ENCODE measurements at places on chromosomes 11 and 22. TPM values are rescaled to one million over a fixed set of nuclear protein-coding genes. Genes with fewer than 3 reads are reported as not detected.
A peak's percentile ranks its signal among the peaks of the same experiment; 100 is the strongest.

FOLR2 gene
- not detected for polyA plus RNA-seq

DNA sequence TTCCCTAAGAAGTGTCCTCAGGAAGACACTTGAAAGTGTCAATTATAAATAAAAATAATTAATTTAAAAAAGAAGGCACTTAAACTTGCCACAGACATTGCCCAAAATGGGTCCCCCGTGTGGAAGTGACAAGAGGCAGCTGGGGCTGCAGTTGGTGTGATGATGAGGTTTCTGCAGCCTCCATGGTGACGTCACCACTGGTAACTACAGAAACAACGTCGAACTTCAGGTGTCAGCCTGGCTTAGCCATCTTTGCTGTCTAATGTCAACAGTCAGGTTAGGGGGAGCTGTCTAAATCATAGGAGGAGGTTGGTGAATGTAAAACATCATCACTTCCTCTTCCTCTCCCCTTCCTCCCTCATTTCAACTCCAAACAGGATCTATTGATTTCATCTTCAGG, 328.6 kb downstream of the MN1 start:
- no peak for DNase-seq

GRCh38 chr22:40120848-40121247, 56.9 kb upstream of the TNRC6B start:
- DNase-seq: no peak

SOX10 gene
- not detected for polyA plus RNA-seq

DNA sequence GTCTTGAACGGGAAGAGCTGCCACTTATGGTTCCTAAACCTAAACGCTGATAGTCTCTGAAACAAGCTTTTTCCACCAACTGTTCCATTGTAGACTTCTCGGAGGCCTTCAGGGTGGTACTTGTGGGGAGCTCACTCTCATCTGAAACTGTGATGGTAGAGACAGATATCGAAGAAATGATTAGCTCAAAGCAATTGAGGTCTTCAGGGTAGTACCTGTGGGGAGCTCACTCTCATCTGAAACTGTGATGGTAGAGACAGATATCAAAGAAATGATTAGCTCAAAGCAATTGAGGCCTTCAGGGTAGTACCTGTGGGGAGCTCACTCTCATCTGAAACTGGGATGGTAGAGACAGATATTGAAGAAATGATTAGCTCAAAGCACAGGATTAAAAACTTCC, 175.7 kb downstream of the SWAP70 start:
- no peak for DNase-seq

CYP2D6 gene
- 0.63 TPM for polyA plus RNA-seq

DNA sequence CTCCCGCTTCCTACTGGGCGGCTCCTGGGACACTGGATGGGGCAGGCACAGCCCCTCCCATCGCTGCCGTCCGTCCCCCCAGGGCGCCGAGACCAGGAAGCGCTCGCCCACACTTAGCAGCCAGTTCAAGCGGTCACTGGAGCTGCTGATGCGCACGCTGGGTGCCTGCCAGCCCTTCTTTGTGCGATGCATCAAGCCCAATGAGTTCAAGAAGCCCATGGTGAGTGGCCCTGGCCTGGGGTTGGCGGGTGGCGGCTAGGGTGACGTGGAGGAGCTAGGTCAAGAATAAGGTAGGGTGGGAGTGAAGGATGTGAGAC, 44.6 kb downstream of the MYO7A start:
- DNase-seq: no peak

GRCh38 chr11:10317151-10317755, 12.4 kb downstream of the ADM start:
- no peak for DNase-seq

DNA sequence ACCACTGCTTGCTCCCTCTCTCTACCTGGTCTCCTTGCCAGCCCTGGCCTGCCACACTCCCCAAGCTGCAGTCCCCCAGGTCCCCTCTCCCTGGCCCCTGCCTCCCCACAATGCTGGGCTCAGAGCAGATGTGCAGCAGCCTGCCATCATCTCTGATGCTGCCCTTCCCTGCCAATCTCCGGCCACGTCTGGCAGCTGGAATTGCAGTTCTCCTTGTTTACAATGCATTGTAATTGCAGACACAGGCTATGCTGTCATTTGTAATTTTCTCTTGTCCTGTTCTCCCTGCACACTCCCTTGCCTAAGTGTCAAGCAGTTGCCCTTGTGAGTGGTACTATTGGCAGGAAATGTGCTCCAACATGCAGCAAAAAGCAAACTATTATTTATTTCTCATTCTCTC, 222.3 kb downstream of the NTM start:
- DNase-seq: no peak

GRCh38 chr11:65471447-65471891, 27.4 kb upstream of the MALAT1 start:
- DNase-seq: peak; percentile 84

DDI1 gene
- polyA plus RNA-seq: not detected

C11orf91 gene
- polyA plus RNA-seq: 0.15 TPM

CARNS1 gene
- polyA plus RNA-seq: 0.12 TPM

DNA sequence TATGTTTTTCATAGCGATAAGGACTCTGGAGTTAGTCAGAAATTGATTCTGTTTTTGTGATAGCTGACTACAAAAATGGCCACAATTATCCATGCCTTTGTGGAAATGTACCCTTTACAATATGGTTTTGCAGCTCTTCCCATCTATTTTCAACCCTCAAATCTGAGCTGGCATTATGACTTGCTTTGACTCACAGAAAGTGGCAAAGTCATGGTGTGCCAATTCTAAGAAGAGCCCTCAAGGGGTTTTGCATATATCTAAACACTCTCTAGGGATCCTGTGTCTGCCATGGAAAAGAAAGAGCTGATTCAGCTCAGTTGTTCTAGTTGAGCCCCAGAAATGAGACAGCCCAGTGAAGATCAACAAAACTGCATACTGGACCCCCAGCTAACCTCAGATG, 390.5 kb upstream of the RAG2 start:
- no peak for DNase-seq

IGF2 gene
- polyA plus RNA-seq: 4.2 TPM

- peak; percentile 97 for DNase-seq
These were observed 10.4 kb upstream of the CDC42BPG start for GRCh38 chr11:64854534-64855502.

- no peak for DNase-seq
These were observed 7.5 kb upstream of the SIGIRR start for GRCh38 chr11:422249-422656.

- DNase-seq: no peak
These were observed 16.9 kb upstream of the IPO7 start for GRCh38 chr11:9367551-9367950.

- no peak for DNase-seq
These were observed 7.8 kb downstream of the DSCAML1 start for GRCh38 chr11:117789241-117789640.

- peak; percentile 58 for DNase-seq
These were observed 1.5 kb upstream of the GGT1 start for GRCh38 chr22:24601217-24602104.

GNAZ gene
- 2.1 TPM for polyA plus RNA-seq

DNA sequence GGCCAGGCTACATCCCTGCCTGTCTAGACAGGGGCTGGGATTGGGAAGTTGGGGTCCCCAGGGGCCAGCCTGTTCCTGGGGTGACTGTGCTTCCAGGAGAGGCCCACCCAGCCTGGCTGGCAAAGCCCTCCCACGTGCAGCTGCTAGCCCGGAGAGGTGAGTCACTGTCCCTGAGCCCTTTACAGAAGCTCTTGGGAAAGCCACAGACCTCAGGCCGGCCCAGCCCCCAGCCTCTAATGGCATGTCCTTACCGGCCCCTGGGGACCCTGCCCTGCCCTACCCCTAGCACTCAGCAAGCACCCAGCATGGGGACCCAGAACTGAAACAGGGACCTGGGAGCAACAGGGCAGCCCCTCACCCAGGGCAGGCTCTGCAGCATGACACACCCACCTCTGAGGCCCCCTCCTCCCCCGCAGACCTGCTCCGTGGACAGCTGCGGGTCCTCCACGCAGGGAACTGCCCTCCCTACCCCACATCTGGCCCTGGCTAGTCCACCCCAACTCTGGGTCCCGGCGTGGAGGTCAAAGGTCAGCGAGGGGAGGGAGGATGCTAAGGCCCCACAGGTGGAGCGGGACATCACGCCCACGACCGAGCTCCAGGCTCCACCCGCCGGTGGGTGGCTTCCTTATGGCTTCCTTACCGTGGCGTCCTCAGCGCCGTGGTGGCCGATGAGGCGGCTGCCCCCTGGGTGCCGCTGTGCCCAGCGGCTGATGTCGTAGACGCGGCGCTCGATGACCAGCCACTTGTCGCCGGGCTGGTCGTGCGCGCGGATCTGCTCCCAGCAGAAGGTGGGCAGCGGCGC, 615 bp downstream of the FADS3 start:
- DNase-seq: peak; percentile 50

- no peak for DNase-seq
These were observed 63.8 kb downstream of the IMMP1L start for GRCh38 chr11:31445621-31446020.

GRCh38 chr22:18078329-18079041, 695 bp downstream of the PEX26 start:
- peak; percentile 23 for DNase-seq

TRPM5 gene
- not detected for polyA plus RNA-seq

GRCh38 chr11:112049777-112050176, 24.0 kb downstream of the PIH1D2 start:
- no peak for DNase-seq

- no peak for DNase-seq
These were observed 16.4 kb downstream of the MYEOV start for GRCh38 chr11:69310351-69310750.

GRCh38 chr11:69209421-69210309, 53.9 kb downstream of the SMIM38 start:
- no peak for DNase-seq

GRCh38 chr11:44743959-44744557, 17.3 kb downstream of the TSPAN18 start:
- DNase-seq: no peak

OR5AP2 gene
- polyA plus RNA-seq: not detected

GRCh38 chr11:40204228-40204627, 1255.2 kb downstream of the LRRC4C start:
- DNase-seq: no peak

GRCh38 chr22:39928536-39929520, 27.9 kb downstream of the GRAP2 start:
- no peak for DNase-seq

DNA sequence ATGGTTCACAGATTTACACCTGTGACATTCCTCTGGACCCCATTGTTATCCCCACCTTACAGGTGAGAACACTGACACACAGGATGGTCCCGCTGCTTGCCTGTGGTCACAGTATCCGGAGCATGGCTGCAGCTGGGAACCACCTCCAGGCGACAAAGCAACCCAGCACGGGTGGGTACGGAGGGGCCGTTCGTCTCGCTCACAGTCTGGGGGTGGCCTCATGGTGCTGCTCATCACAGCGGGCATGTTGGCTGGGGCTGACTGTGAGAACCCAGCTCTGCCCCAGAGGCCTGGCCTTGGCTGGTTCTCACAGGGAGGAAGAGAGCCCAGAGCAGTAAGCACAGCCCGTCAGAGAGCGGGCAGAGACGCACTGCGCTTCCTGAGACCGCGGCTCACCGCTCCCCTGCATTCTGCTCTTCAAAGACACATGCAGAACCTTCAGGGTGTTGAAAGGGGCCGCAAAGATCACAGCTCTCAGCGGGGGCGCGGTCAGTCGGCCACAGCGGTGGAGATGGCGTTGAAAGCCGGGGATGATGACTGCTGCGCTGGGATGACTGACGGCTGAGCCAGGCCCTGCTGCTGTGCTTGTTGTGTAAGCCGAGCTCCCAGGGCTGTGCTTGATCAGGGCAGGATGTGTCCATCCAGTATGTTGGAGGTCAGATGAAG, 423.0 kb downstream of the BRD1 start:
- no peak for DNase-seq

GRCh38 chr22:39808081-39808480, 85.5 kb downstream of the ENTHD1 start:
- peak; percentile 36 for DNase-seq

GRCh38 chr11:63214093-63214492, 29.3 kb downstream of the SLC22A25 start:
- DNase-seq: no peak

MS4A2 gene
- polyA plus RNA-seq: not detected

EFCAB6 gene
- 0.47 TPM for polyA plus RNA-seq

- no peak for DNase-seq
These were observed 11.3 kb upstream of the AMPD3 start for GRCh38 chr11:10443721-10444235.

CECR2 gene
- 0.06 TPM for polyA plus RNA-seq

DNA sequence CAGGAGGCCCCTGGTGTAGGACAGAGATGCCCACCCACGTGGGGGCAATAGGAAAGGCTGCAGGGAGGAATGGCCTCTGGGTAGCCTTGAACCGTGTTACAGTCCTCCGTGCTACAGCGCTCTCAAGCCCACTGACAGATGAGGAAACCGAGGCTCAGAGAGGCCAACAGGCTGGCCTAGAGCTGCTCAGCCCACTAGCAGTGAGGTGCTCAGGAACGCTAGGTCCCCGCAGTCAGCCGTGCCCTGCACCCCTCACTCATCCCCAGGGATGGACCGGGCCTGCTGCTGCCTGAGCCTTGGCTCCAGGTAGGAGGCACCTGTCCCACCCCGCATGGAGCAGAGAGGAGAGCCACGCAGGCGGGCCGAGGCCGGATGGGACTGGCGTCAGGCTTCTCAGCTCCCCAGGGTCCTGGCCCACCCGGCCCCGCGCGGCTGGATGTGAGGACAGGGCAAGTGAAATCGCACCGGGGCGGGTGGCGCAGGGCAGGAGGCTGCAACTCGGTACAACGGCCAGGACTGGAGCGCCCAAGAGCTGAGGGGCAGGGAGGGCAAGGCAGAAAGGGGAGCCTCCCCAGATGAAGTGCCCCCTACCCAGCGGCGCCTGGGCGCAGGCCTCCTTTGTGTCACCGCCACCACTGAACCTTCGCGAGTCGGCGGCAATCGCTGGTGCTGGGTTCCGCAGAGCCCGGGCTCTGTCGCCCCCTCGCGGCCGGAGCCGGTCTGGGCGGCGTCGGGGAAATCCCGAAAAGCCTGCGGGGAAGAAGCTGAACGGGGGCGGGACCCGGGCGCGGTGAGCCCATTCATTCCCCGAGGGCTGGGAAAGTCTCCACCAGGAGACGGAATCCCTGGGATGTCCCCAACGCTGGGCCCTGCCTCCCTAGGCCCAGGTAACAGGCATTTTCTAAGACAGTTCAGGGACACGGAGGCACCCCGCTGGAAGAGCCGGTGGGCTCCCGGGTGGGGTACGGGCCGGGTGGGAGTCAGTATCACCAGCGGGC, 8.4 kb upstream of the SLC2A11 start:
- DNase-seq: peak; percentile 55

EXPH5 gene
- polyA plus RNA-seq: 0.01 TPM

GRCh38 chr11:25483915-25484635, 847.9 kb upstream of the ANO3 start:
- DNase-seq: no peak

DNA sequence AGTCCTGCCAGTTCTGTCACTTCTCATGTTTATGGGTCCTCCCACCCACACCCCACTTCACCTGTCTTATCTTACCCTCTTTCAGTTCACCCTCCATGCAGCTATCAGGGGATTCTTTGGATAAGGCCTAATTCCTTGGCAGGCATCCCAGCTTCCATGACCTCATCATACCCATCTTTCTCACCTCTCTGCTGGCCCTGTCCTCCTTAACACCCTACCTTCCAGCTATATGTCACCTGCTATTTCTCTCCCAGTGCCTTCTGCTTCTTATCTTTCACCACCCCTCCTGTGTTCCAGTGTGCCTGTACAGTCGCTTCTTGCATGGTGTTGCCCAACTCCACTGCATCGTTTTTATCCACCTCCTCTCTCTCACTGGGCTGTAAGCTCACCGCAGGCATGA, 28.3 kb downstream of the SNU13 start:
- DNase-seq: no peak

CARD10 gene
- 15.3 TPM for polyA plus RNA-seq

SCGB1C1 gene
- polyA plus RNA-seq: not detected
